Upper lobe of right lung (tissue), 1 donor: ENCODE measurements at places on chromosomes 16 and 17. TPM values are rescaled to one million over a fixed set of nuclear protein-coding genes. Genes with fewer than 3 reads are reported as not detected.

The CDH15 gene
- 0.43 TPM for total RNA-seq

The NATD1 gene
- 19.5 TPM for total RNA-seq

The DUXB gene
- total RNA-seq: not detected

The EXOC3L1 gene
- total RNA-seq: 17.1 TPM

The MED31 gene
- total RNA-seq: 17.4 TPM

The TOM1L1 gene
- total RNA-seq: 33.6 TPM

The PCGF2 gene
- 59.1 TPM for total RNA-seq

The RNF135 gene
- 25.3 TPM for total RNA-seq

The CCDC154 gene
- 4.1 TPM for total RNA-seq

The DOC2A gene
- 2.6 TPM for total RNA-seq

The TP53TG3 gene
- not detected for total RNA-seq

The TOM1L2 gene
- total RNA-seq: 76.7 TPM

The SLC5A2 gene
- total RNA-seq: 3.1 TPM

The NPW gene
- not detected for total RNA-seq

The BFAR gene
- total RNA-seq: 79.4 TPM

The ANKRD40CL gene
- total RNA-seq: not detected

The TPSAB1 gene
- total RNA-seq: 122 TPM

The CD7 gene
- 7.2 TPM for total RNA-seq

The GPR142 gene
- not detected for total RNA-seq

The KCNJ2 gene
- total RNA-seq: 18.1 TPM

The ADORA2B gene
- total RNA-seq: 7.1 TPM

The SLC16A11 gene
- 6.8 TPM for total RNA-seq

The P2RX5 gene
- total RNA-seq: 1.6 TPM

The NPIPB9 gene
- total RNA-seq: 3.5 TPM

The TMEM238L gene
- total RNA-seq: not detected

The TBC1D3 gene
- not detected for total RNA-seq

The KRT9 gene
- total RNA-seq: not detected

The ZPBP2 gene
- not detected for total RNA-seq

The SRCIN1 gene
- 2.1 TPM for total RNA-seq

The CCL17 gene
- 15.5 TPM for total RNA-seq

The SOX8 gene
- 0.81 TPM for total RNA-seq

The FA2H gene
- total RNA-seq: 2.1 TPM

The PIK3R5 gene
- 37.7 TPM for total RNA-seq

The ZSWIM7 gene
- total RNA-seq: 27.4 TPM

The GRIN2C gene
- total RNA-seq: not detected

The NPIPA3 gene
- total RNA-seq: 3.2 TPM

The FAM20A gene
- total RNA-seq: 43.3 TPM

The GINS2 gene
- total RNA-seq: 0.46 TPM

The ADAD2 gene
- total RNA-seq: 0.52 TPM

The KRTAP4-5 gene
- total RNA-seq: not detected

The KRT39 gene
- 0.35 TPM for total RNA-seq

The ABCC12 gene
- total RNA-seq: not detected

The SBK1 gene
- total RNA-seq: 1.9 TPM
